COR-L47 (cell line): ENCODE measurements at places on chromosomes 4 and X.

DNA sequence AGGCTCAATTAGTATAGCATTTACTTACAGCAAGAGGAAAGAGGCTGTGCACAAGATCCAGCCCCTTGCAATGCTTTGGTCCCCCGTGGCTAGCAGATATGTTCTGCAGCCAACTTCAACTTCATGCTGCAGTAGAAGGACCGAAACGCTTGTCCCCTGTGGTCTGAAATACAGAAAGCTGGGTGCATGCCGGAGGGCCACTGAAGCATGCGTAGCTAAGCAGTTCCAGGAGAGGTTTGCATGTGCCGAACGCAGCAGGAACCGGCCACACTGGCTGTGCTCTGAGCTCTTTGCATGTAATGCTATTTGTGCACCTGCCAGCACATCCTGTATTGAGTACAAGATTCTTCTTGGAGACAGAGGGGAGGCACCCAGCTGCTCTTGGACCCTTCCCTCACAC is 35.8 kb upstream of the SHISA3 start:
- DNase-seq, result no peak

DNA sequence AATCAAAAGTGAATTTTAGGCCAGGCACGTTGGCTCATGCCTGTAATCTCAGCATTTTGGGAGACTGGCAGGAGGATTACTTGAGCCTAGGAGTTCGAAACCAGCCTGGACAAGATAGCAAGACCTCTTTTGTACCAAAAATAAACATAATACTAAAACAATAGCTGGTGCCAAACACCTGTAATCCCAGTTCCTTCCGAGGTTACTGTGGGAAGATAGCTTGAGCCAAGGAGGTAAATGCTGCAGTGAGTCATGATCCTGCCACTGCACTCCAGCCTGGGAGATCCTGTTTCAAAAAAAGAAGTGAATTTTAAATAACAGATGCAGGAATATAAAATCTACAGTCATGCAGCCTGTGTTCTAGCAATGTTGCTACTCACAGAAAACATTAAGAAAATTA is 488.3 kb downstream of the PPARGC1A start:
- no peak for DNase-seq

- no peak for DNase-seq
These were observed 18.8 kb upstream of the CENPU start for GRCh38 chr4:184752496-184753275.

GRCh38 chr4:102076622-102077021 is 268.7 kb downstream of the SLC39A8 start:
- no peak for DNase-seq

DNA sequence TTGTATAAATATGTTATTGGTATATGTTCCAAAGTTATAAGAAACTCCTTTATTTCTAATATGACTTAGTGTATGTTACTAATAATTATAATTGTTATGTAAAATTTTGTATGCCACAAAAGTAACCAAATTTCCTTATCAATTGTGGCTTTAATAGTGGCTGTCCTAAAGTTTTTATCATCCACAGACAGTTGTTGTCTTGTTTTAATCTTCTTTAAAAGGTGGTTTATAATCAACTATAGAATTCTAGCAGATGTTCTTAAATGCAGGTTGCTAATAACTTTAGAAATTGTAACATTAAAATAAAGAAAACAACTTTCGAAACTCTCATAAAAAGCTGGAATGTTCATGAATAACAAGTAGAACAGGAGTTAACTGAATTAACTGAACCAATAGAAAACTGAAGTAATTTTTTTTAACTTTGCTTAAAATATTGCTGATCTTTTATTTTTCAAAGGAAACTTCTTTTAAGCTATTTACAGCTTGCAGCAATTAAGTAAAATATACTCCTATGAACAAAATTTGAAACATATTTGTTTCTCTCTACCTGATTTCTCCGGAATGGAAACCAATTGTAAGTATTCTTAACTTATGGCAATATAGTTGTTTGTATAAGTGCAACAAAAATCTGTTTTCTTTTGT is 24.3 kb downstream of the HSD17B11 start:
- DNase-seq, result no peak

DNA sequence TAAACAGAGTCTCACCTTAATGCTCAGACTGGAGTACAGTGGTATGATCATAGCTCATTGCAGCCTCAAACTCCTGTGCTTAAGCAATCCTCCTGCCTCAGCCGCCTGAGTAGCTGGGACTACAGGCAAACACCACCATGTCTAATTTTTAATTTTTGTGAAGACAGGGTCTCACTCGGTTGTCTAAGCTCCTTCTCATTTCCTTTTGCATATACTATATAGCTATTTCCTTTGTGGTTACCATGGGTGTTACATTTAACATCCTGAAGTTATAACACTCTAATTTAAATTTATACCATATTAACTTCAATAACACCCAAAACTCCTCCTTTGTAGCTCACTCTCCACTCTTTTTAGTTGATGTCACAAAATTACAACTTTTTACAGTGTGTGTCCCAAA is 114.3 kb downstream of the DCK start:
- no peak for DNase-seq

- DNase-seq, result no peak
These were observed 179.3 kb upstream of the STS start for GRCh38 chrX:6968231-6968630.

GRCh38 chr4:156829201-156829873 is 142.3 kb downstream of the PDGFC start:
- no peak for DNase-seq

DNA sequence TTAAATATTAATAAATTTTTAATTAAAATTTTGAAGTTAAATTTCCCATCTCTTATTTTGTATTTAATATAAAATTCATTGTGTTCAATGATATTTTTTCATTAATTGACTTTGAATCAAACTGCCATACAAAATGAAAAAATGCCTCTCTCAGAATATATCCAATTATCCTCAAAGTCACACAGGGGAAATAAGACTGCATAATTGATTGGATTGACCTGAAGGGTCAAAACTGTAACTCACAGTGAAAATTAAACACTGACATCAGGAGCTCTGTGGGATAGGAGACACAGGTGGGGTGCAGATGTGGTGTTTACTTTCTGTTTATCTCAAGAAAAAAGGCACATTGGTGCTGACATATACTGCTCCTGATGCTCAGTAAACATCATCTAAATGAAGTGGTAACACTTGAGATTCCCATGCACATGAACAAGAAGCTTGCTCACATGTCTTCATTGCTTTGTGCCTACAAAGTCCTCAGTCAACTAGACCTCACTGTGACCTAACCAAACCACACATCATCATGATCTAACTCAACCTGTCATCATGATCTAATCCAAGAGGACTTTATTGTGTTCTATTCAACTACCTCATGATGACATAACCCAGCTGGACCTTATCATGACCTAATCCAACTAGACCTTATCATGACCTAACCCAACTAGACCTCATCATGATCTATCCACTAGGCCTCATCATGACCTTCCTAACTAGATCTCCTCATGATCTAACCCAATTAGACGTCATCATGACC is 83.7 kb downstream of the DHRSX start:
- DNase-seq, result no peak

GRCh38 chrX:67619253-67619652 is 75.4 kb downstream of the AR start:
- DNase-seq, result no peak

GRCh38 chrX:41014776-41015360 is 70.4 kb upstream of the USP9X start:
- DNase-seq, result no peak

- DNase-seq, result no peak
These were observed 7.2 kb downstream of the SH3BP2 start for GRCh38 chr4:2799971-2800690.

- no peak for DNase-seq
These were observed 22.2 kb downstream of the PSAPL1 start for GRCh38 chr4:7412554-7412912.

DNA sequence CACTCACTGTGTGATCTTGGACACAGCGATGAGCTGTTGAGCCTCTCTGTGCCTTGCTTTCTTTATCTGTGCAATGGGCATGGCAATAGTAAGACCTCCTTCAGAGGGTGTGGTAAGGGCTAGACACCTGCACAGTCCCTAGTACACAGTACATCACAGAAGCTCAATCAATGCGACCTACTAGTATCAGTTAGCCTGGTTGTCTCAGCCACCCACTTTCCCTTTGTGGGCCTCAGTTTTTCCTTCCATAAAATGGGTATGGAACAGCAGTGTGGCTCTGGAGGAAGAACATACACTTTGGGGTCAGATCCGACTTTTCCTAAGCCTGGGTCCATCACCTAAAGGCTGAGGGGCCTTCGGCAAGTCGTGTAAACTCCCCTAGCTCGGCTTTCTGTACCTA is 3.5 kb upstream of the HTRA3 start:
- DNase-seq, result no peak

GRCh38 chr4:110540982-110541451 is 65.1 kb downstream of the ENPEP start:
- no peak for DNase-seq

GRCh38 chrX:37986893-37987292 is 19.5 kb upstream of the SYTL5 start:
- DNase-seq, result no peak

GRCh38 chr4:2042204-2042946 is 16.8 kb upstream of the NAT8L start:
- DNase-seq, result no peak

GRCh38 chr4:56941403-56941802 is 33.7 kb downstream of the REST start:
- DNase-seq, result no peak

GRCh38 chr4:145609481-145610427 is 9.4 kb upstream of the MMAA start:
- peak; percentile 51 for DNase-seq

DNA sequence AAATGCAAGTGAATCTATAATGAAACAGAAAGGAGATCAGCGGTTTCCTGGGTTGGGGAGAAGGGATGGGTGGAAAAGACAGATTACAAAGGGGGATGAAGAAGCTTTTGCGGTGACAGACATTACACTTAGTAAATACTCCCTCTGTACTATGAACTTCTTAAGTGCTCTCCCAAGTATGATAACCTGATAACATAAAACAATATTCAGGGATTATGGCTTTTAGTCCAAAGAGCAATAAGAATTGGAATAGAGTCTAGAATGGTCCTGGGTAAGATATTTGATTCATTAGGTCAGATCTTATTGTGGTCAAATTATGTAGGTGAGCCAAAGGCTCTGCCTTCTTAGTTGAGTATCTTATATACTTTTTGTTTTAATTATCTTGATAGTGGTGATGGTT is 9.2 kb downstream of the LRRC66 start:
- no peak for DNase-seq

GRCh38 chr4:6393066-6393465 is 79.3 kb downstream of the PPP2R2C start:
- no peak for DNase-seq

- no peak for DNase-seq
These were observed 124.1 kb downstream of the RNF150 start for GRCh38 chr4:141009129-141009528.

GRCh38 chr4:48949086-48949485 is 37.0 kb upstream of the CWH43 start:
- DNase-seq, result no peak

GRCh38 chrX:15301924-15302323 is 13.5 kb downstream of the ASB11 start:
- no peak for DNase-seq

- no peak for DNase-seq
These were observed 3.0 kb downstream of the METAP1 start for GRCh38 chr4:98998551-98998950.

GRCh38 chrX:150849996-150850720 is 48.3 kb downstream of the CD99L2 start:
- no peak for DNase-seq

DNA sequence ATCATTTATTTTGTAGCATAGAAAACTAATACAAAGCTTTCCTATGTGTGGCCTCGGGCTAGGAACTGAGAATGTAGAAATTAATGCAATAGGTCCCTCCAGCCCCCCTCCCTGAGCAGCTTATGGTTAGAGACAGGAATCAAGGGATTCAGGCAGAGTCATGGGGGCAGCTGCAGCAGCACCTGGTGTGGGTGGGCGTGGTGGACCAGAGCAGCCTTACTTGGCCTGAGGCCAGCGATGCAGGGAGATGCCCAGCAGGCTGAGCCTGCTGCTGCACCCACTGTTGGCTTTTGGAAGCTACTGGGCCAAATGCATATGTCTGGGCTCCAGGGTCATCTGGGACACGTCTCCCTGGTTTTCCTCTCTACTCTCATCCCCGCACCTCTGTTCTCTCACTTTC is 74.0 kb downstream of the STK32B start:
- DNase-seq, result peak; percentile 20

GRCh38 chr4:183136855-183137254 is 37.8 kb downstream of the WWC2 start:
- no peak for DNase-seq

DNA sequence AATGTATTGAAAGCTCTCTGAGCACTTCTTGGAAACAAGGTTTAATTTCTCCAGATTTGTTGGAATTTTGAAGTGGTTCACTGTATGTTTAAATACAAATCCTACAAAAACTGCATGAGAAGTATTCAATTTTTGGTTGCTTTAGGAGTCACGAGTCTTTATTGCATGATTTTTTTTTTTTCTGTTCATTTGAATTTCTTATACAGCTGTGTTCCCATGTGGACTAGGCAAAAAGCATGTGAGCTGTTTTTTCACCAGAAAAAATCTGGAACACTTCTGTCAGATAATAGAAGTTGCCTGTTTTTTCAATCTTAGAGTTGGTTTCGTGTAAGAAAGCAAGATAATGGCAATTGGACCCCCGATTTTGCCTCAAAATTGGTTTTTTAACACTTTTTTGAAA is 66.4 kb downstream of the SLC9A6 start:
- DNase-seq, result no peak
